CD4-positive, alpha-beta T cell treated with Interleukin-1 beta for 1 hour (primary cell): ENCODE measurements at places on chromosomes 6 and 20.

DNA sequence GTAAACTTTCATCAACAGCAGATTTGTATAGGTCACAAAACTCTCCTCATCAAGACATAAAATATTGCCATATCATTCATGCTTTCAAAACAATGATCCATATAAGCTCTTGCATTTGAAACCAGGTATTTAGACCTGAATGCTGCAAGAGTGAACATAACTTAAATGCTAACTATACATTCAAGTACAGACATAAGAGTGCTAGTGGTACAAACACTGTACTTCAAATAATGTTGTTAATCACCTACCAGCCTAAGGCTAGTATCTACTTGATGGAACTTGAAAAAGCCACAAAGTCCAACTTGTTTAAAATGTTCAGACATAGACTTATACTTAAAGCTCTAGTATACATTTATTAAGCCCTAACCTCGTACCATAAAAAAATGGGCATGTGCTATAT, 16.0 kb upstream of the GSTA2 start:
- no peak for DNase-seq

DNA sequence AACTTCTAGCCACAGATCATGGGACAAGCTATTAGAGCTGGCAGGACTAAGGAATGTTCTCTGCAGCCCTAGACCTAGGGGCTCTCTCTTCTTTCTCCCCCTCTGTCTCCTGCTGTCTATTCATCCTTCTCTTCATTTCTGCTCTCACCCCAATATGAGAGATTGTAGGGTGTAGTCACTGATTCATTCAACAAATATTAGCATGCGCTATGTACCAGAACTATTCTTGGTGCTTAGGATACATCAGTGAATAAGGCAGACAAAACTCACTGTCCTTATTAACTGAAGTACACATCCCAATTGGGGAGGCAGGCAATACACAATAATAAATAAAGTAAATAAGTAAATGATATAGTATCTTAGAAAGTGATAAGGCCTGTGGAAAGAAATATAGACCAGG, 14.7 kb upstream of the SIRPB2 start:
- no peak for DNase-seq

DNA sequence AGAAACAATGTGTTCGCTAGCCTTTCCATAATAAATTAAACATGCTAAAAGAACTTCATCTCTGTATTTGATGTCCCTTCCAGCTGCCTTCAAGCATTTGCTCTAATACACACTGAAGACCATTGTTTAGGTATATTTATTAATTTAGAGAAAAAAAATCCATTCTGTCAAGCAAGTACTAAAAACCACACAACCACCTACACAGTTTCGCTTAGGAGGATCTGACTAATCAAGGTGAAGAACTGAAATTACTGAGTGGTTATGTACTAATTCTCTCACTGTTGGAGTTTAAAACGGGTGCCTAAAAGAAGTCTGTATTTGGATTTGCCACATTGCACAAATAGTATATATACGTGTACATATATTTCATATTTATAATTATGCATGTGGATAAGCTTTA, 58.9 kb downstream of the GMDS start:
- DNase-seq: no peak

DNA sequence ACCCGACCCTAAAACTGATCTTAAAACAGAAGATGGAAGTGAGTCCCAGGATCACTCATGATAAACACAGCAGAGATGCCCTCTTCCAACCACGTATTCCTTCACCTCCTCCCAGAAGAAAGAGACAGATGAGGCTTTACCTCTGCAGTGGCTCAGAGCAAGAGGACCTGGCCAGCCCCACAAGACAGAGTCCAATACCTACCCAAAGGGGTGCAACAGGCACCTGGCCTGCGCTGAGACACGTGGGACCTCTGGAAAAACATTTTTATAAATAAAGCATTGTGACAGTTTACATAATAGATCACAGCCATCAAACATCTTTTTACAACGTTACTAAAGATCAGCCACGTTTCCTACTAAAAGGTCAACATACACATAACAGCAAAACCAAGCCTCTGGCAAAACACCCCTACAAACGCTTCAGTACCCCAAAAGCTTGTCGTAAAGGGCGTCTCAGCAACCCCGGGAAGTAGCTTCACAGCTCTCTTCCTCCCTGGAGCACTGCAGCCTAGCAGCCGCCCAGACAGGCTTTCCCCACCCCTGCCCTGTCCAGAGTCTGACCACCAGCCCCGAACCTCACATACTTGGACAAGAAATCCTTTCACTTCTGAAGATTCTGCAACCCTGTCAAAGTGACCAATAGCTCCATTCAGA, 2.9 kb downstream of the TAF4 start:
- no peak for DNase-seq

GRCh38 chr6:44256775-44257024, 628 bp downstream of the SLC35B2 start:
- DNase-seq: no peak
